ENCODE measurements at places on chromosomes 4 and X.
A peak's percentile ranks its signal among the peaks of the same experiment; 100 is the strongest.

- no peak for DNase-seq
Observed at GRCh38 chr4:69518538-69519198, 23.0 kb upstream of the UGT2B4 start.

DNA sequence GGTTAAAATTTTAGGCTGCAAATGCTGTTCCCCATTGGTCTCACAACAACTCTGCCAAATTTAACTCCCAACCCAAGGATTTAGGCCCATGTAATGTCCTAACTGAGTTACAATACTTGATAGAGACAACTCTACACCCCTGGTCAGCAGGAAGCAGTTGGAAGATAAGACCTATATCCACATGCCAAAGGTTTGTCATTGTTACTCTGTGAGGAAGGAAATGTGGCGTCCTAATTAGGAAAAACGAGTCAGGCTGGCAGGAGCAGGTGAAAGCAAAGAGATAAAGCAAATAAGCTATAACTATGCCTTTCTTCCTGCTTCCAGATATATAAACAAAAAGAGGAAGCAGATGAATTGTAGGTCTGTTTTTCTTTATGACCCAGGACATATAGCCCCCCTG lies 69.1 kb downstream of the SPIN4 start:
- no peak for DNase-seq

DNA sequence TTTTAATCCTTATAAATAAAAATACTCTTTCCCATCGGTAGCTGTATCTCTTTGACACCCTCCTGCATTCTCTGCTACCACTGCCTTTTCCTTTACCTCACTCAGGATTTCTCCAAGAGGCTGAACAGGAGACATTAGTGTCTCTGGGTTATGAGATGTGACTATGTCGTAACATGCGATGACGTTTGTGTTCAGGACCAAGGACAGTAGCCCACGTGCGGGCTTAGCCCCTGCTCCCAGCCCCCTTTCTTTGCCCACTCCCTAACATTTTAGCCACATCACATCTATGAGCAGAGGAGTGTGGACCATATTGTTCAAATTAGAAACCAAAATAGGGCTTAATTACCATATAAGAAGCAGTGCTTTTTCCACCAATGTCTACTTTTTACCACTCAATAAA lies 369.3 kb downstream of the FBXW7 start:
- DNase-seq = no peak

GRCh38 chr4:173489514-173489913 lies 40.5 kb downstream of the HAND2 start:
- DNase-seq = no peak

DNA sequence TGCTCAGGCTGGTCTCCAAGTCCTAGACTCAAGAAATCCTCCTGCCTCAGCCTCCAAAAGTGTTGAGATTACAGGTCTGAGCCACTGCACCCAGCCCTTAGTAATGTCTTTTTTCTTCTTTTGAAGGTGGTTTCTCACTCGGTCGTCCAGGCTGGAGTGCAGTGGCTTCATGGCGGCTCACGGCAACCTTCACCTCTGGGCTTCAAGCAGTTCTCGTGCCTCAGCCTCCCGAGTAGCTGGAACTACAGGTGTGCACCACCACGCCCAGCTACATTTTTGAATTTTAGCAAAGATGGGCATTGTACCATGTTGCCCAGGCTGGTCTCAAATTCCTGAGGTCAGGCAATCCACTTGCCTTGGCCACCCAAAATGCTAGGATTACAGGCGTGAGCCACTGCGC lies 32.3 kb upstream of the ASMTL start:
- DNase-seq = no peak

DNA sequence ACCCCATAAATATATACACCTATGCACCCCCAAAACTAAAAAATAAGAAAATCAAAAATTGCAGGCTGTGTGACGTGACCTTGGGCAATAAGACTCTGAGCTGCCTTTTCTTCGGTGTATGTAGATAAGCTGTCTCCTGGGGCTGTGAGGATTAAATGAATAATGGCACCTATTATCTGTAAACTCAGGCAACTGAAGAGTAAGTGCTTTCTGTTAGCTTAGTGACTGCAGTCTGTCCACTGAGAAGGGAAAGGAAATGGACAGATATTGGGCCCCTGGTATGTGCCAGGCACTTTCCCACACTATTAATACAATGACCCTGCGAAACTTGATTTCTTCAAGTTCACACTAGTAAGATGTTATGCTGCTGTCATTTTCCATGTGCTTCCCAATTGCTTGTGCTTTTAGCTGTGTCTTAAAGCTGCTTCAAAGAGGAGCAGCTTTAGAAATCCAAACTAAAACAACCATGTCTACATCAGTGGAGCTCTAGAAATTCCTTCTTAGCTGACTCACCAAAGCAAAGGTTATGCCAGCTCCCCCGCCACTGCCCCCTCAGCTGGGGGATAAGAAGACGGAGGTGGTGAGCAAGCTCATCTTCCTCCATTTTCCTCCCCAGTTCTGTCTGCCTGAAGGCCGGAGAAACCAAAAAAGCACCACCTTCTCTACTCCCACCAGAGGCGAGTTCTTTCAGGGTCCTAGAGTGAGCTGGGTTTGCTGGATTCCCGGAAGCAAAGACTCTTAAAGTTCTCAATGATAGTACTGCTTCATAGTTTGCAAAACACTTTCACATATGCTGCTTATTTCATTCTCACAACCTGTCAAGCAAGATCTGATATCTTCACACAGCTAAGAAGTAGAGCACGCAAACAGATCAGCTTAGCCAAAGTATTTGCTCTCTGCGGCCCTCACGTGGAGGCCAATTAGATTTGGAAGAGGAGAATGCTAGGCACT lies 8.8 kb upstream of the DGAT2L6 start:
- DNase-seq = no peak

- DNase-seq = no peak
Observed at GRCh38 chrX:38837389-38837788, 36.1 kb downstream of the MID1IP1 start.

DNA sequence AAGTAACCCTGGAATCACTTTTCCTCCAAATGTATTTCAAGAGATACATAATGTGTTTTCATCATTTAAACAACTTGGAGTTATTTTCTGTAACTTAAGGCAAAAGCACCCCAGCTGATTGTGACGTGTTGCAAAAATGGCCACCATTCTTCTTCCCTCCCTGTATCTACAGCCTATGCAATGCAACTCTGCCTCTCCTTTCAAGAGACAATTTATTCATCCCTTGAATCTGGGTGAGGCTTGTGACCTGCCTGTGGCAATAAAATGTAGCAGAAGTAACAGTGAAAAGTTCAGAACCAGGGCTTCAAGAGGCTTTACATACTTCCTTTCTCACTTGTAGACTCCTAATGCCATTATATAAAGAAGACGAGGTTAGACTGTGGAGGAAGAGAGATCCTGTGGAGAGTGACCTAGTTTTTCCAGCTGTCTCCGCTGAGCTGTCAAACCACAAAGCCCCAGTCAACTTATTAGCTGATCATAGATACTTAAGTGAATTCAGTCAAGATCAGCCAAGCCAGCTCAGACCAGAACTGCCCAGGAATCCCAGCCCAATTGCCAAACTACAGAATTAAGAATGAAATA lies 81.0 kb upstream of the KLF3 start:
- DNase-seq = no peak

GRCh38 chr4:94695384-94695783 lies 62.4 kb upstream of the BMPR1B start:
- no peak for DNase-seq

- DNase-seq = no peak
Observed at GRCh38 chrX:63349307-63349706, 1.8 kb downstream of the SPIN4 start.

DNA sequence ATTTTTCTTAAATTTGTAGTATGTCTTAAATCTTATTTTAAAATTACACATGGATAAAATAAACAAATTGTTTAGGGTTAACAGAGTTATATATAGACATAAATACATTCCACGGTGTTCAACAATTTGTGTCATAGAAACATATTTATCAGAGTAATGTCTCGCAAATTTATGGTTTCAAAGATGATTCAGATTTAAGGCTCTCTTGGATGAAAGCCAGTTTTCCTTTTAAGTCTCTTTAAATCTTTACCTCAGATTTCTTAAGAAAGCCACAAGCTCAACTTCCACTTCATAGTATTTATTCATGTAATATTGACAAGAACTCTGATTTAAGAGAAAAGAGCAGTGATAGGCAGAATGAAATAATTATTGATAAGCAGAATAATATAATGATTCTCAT lies 1254.8 kb upstream of the ADGRL3 start:
- no peak for DNase-seq

DNA sequence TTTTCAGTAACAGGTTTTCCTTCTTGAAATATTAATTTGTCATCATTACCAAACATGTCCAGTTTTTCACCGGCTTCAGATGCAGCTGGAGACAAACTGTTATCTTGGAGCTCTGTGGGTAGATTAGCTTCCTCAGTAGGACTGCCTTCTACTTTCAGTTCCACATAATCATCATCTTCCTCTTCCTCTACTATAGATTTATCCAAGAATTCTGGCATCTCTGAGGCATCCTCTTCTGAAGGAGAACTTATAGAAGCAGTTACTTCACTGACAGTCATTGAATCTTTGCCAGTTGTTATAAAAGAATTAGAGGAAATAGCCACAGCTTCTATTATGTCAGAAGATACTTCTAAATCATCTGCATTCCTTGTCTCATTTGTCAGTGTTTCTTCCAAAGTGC lies 162.9 kb downstream of the LRBA start:
- DNase-seq = no peak

- DNase-seq = no peak
Observed at GRCh38 chr4:3465698-3466671, 2.9 kb downstream of the DOK7 start.

- DNase-seq = no peak
Observed at GRCh38 chr4:152539556-152540292, 3.8 kb upstream of the FBXW7 start.

- DNase-seq = peak; percentile 75
Observed at GRCh38 chr4:742742-743311, 37.2 kb downstream of the PCGF3 start.

Data from GM18507 (cell line).